HAP-1 (cell line): ENCODE measurements at places on chromosomes 3 and 15.
A peak's percentile ranks its signal among the peaks of the same experiment; 100 is the strongest.

GRCh38 chr3:50150863-50151686 lies 4.0 kb upstream of the SEMA3F start:
- DNase-seq, result no peak

DNA sequence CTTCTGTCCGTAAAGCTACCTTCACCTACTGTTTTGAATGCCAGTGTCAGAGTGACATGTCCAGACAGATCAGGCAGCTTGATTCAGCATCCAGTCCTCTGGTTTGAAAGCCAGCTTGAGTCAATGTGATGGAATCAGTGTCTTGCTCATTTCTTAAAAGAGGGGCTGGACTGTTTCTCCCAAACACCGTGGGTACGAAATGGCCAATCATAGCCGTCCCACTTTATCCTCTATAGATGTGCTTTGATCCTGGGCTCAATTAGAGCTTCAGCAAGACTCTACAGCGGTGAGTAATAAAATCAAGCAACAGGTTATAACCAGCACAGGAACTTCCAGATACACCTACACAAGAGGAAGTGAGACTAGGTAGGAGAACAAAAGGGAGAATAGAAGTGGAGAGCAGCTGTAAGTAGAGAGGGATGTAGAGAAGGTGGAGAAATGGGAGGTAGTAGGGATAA lies 17.0 kb upstream of the OR5K1 start:
- no peak for DNase-seq

DNA sequence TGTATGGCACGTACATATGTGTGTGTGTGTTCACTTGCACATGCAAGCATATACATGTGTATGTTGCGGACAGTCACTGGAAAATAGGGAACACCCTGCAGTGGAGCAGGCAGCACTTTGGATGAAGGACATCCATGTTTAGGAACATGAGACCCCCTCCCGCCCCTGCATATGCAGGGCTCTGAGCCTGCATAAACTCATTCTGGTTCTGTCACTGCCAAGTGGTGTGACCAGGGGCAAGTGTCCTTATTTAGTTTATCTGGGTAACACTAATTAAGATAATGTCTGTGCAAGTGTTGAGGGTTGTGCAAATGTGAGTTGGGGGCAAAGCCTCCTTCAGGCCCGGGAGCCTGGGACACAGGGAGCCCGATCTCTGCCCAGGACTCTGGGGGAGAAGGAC lies 105.7 kb downstream of the CORO2B start:
- DNase-seq, result no peak

GRCh38 chr3:101216710-101217465 lies 103.5 kb downstream of the IMPG2 start:
- DNase-seq, result no peak

DNA sequence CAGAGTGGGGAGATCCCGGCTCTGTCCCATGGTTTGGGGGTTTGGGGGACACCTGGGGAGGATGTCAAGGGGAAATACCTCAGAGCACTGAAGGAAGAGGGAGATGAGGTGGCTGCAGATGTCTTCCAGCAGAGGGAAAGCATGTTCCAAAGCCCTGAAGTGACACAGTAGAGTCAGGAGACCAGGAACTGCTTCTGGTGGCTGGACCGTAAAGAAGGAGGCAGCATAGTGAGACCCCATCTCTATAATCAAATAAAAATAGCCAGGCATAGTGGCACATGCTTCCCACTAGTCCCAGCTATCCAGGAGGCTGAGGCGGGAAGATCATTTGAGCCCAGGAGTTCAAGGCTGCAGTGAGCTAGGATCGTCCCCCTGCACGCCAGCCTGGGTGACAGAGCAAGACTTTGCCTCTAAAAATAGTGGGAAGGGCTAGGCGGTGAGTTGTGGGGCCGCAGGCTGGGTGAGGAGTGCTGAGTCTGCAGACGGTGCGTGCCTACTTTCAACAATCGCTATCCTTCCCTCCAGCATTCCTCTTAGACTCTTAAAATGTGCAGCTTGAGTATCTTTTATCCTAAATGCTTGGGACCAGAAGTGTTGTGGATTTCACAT lies 26.2 kb downstream of the HES1 start:
- DNase-seq, result no peak

DNA sequence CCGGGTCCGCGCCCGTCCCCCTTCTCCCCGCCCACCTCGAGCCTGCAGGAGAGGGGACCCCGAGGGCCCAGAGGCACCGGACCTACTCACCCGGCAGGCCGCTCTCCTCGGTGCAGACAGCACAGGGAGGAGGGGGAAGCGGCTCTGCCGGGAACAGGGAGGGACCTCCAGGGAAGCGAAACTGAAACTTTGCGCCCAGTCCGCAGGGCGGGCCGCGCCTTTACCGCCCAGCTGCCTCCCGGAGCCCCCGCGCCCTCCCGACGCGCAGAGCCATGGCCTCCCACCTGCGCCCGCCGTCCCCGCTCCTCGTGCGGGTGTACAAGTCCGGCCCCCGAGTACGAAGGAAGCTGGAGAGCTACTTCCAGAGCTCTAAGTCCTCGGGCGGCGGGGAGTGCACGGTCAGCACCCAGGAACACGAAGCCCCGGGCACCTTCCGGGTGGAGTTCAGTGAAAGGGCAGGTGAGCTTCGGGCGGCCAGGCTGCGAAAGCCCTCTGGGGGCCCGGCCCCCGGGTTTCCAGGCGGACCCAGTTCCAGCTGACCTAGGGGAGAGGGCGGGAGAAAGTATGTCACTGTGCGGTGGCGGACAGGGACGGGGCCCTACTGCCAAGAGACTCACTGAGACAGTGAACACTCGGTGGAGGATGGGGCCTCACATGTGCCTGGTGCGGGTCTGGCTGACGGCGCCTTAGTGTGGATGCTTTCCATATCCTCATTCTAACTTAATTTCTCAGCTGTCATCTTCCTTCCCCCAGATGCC lies at the start of the genes DTX3L and PARP9:
TSS of gene DTX3L (plus strand) at position 184 of the 758 bp plus-strand sequence. CDS start at position 273, 89 bp downstream.
TSS of gene PARP9 (minus strand) at position 146 of the 758 bp plus-strand sequence. CDS start 4,680 bp downstream, outside the sequence.
- peak; percentile 48 for DNase-seq

GRCh38 chr3:16528581-16528993 lies 15.1 kb upstream of the RFTN1 start:
- no peak for DNase-seq

GRCh38 chr3:88918841-88919240 lies 188.6 kb upstream of the EPHA3 start:
- DNase-seq, result no peak

DNA sequence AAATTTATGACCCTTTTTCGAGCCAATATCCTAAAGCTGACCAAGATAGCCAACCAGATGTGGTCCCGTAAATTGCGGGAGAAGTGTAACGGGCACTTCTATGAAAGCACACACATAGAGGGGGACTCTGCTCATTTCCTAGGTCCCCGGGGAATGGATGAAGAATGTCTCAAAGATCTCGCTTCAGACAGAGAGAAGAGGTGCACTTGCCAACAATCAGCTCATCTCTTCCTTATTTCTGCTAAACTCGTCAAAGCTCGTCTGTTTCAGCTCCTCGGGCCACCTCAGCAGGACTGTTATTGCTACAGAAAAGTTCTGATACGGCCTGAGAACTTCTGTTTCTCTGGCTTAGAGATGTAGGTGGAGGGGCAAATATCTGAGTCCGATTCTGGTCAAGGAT lies 71.8 kb downstream of the TM2D3 start:
- DNase-seq, result no peak

- DNase-seq, result no peak
Measured at GRCh38 chr15:85149465-85150129, 167.9 kb downstream of the PDE8A start.

- no peak for DNase-seq
Measured at GRCh38 chr3:49271047-49271446, 6.0 kb downstream of the C3orf62 start.

- no peak for DNase-seq
Measured at GRCh38 chr3:123766193-123767008, 117.7 kb downstream of the MYLK start.
